ENCODE measurements at places on chromosomes 3 and 15.
A peak's percentile ranks its signal among the peaks of the same experiment; 100 is the strongest.

GRCh38 chr15:81765816-81766215, 280.0 kb downstream of the MEX3B start:
- no peak for DNase-seq

GRCh38 chr3:11029948-11030347, 37.4 kb downstream of the SLC6A1 start:
- DNase-seq, result no peak

DNA sequence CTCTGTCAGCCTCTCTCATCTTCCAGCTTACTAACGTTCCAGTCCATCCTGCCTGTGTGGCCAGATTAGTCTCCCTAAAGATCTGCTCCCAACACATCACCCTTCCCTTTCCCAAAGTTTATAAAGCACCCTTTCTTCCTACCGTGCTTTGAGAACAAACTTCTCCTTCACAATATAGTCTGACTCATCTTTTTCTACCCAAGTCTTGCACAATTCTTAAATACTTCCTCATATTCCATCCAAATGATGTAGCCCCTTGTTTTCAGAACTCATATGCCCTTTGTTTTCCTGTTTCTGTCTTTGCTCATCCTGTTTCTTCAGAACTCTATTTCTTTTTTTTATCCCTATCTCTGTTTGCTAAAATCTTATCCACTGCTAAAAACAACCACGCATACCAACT, 326.8 kb downstream of the MFSD1 start:
- peak; percentile 25 for DNase-seq

GRCh38 chr3:126982126-126982470, 817 bp upstream of the PLXNA1 start:
- DNase-seq, result peak; percentile 42

DNA sequence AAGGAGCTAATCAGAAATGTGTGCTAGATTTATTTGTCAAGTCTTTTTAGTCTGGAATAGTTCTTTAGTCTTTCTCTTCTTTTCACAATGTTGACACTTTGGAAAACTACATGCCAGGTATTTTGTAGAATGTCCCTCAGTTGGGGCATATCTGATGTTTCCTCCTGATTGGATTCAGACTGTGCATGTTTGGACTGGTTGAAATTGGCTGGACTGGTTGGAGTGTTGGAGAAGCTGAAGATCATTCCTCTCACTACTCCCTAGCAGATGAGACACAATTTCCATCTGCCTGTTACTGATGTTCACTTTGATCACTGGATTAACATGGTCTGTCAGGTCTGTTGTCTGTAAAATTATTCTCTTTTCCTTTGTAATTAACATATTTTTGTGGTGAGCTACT, 3.7 kb downstream of the NME9 start:
- no peak for DNase-seq

GRCh38 chr15:29968895-29969561, 113.7 kb upstream of the GOLGA8J start:
- no peak for DNase-seq

Measured in A172 (cell line).